Muscle of arm (tissue), 14 donors: ENCODE measurements at places on chromosomes 16 and 17.

GRCh38 chr17:42629411-42630009, 20.0 kb downstream of the TUBG1 start:
- no peak for DNase-seq

GRCh38 chr17:32746698-32747097, 130.2 kb downstream of the MYO1D start:
- no peak for DNase-seq

- DNase-seq = no peak
These were observed 42.1 kb downstream of the GPRC5B start for GRCh38 chr16:19842426-19843157.

DNA sequence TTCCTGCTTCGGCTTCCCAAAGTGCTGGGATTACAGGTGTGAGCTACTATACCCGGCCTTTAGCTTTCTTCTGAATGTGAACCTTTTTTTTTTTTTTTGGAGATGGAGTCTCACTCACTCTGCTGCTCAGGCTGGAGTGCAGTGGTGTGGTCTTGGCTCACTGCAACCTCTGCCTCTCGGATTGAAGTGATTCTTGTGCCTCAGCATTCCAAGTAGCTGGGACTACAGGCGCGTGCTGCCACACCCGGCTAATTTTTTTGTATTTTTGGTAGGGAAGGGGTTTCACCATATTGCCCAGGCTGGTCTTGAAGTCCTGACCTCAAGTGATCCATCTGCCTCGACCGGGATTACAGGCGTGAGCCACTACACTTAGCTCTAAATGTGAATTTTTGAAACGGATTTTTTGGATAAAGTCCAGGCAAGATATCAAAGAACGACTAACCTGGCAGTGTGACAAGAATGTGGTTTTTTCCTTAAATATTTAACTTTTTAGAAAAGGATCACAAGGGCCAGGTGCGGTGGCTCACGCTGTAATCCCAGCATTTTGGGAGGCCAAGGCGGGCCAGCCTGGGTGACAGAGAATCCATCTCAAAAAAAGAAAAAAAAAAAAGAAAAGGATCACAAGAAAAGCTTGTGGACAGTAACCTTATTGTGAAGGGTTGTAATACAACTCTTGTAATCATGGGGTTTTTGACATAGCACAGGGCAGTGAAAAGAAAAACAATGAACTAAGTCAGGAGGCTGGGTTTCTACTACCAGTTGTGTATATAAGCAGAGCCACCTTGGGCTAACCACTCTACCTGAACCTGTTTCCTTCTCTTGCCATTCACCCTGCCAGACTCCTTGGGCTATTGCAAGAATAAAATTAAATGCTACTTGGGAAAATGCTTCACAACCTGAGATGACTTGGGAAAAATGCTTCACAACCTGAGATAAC, 6.2 kb downstream of the BRCA1 start:
- DNase-seq = no peak

DNA sequence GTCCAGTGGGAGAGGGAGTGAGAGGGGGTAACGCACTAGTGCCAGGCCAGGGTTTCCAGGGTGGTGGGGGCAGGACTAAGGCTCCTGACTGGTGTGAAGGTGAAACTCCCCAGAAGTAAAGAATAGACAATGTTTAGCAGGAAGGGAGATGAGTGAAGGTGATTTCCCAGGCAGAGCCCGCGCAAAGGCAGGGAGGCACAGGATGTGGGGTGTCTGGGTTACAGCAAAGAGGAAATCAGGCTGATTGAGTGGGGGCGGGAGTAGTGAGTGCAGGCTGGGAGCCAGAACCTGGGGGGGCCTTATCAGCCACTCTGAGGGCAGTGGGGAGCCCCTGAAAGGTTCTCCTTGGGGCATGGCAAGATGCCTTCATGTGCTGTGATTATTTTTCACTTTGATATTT, 167.5 kb downstream of the UTP18 start:
- DNase-seq = no peak

DNA sequence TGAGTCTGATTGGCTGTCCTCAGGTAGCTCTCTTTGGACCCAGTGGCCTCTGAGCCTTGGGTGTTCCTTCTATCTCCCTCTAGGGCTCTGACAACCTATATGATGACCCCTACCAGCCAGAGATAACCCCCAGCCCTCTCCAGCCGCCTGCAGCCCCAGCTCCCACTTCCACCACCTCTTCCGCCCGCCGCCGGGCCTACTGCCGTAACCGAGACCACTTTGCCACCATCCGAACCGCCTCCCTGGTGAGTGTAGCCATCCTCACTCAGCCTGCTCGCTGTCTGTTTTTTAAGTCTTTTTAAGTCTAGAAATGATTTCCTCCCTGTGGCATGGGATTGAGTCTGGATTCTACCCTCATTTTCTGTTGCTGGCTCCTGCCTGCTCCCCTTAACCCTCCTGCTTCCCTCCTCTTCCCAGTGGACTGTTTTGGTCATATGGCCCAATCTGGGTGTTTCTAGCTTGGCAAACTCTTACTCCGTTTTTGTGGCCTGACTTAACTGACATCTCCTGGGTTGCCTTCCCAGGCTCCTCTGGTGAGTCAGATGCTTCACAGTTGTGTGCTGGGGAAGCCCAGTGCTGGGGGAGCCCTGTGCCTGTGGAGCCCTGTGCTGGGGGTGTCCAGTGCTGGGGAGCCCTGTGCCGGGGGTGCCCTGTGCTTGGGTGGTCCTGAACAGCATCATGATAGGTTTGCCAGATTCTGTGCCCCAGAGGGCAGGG, 9.9 kb downstream of the TAOK2 start:
- DNase-seq = no peak

DNA sequence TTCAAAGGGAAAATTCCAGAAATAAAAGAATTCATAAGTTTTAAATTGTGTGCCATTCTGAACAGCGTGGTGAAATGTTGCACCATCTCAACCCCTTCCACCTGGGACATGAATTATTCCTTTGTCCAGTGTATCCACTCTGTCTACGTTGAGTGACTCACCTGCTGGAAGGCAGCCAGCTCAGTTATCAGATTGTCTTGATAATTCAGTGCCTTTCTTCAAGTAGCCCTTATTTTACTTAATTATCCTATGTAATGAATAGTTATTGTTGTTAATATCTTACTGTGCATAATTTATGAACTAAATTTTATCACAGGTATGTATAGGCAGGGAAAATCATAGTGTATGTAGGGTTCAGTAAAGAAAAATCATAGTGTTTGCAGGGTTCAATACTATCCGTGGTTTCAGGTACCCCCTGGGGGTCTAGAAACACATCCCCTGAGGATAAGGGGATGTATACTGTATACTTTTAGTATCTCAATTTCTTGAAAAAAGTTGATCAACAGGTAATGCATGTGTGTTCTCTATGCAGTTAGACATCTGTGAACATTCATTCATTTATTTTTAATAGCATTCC, 7.7 kb upstream of the PCTP start:
- DNase-seq = no peak

GRCh38 chr17:50926523-50926922, 60.4 kb upstream of the TOB1 start:
- DNase-seq = no peak

GRCh38 chr17:64186171-64187092, 56.5 kb upstream of the ERN1 start:
- DNase-seq = no peak

DNA sequence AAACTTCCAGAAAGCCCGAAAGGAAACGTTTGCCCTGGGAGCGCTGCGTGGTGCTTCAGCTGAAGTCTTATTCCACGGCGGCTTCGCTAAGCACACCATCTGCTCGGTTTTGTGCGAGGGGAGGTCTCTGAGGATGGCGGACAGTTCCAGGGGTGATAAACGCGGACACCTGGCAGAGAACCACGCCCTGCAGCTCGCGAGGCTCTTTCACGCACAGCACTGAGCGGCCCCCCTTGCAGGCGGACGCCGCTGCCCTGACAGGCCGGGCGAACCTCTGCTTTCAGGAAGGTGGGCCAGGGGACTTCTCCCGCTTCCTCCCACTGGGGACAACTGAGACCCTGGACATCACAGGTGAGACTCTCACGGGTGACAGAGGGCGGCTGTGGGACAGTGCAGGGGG, 3.7 kb downstream of the MVD start:
- DNase-seq = no peak

DNA sequence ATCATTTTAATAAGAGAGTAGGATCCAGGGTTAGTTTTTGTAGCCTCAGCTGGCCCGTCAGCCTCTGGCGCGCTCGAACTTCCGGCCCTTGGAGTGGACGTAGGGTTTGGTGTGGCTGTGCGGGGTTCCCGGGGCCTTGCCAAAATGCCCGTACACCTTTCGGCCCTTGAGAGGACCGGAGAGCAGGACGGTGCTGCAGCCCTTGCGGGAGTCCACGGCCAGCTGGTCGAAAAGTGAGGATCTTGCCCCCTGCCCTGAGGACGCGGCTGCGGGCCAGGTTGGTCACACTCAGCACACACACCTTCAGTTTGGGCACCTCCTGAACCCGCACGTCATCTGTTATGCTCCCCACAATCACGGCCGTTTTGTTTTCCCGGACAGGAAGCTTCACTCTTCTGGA, 42.2 kb upstream of the CNTNAP4 start:
- no peak for DNase-seq

- no peak for DNase-seq
These were observed 1.9 kb downstream of the FOXJ1 start for GRCh38 chr17:76138896-76139752.

GRCh38 chr17:27585153-27585681, 45.8 kb upstream of the LGALS9 start:
- no peak for DNase-seq

GRCh38 chr17:80596760-80597608, 52.3 kb downstream of the RPTOR start:
- DNase-seq = no peak

GRCh38 chr16:84105948-84106740, 10.6 kb downstream of the MBTPS1 start:
- no peak for DNase-seq

GRCh38 chr17:602436-602835, 112.2 kb downstream of the VPS53 start:
- DNase-seq = no peak

- DNase-seq = no peak
These were observed 806 bp downstream of the PERCC1 start for GRCh38 chr16:1431497-1432270.

GRCh38 chr16:55151561-55152305, 172.3 kb upstream of the IRX6 start:
- DNase-seq = no peak

GRCh38 chr17:75352079-75352569, 53.4 kb downstream of the GRB2 start:
- DNase-seq = no peak

DNA sequence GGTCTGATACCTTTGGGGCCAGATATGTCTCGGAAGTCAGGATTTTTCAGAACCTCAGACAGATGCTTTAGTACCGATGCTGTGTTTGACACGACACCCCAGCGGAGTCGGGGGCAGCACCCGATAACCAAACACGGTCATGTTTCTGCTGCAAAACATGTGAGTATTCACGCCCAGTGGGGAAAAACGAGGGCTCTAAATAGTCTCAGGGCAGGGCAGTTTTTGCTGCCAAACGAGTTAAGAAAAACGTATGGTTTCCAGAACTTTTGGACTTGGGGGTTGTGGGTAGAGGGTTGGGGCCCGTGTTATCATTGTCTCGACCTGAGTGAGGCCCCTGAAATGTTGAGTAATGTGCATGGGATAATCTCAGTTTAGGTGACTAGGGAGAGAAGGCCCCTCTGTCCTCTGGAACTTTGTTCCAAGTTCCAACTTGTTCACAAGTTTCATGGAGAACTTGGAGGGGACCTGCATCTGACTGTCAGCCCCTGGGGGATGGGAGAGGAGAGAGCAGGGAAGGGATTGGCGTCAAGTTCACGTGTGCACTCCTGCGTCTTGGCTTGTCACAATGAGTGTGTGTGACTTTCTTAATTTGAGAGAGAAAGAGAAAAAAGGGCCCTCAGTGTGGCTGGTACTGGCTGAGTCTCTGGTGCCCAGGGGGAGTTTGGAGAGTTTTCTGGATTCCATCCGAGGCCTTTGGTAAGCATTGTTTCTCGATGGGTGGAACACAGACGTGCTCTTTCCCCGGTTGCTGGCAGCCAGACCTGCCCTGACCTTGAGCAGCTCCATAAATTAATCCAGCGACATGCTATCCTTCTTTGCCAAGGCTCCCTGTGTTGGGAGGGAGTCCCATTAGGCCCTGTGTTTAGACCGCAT, 83.9 kb upstream of the CIBAR2 start:
- no peak for DNase-seq

DNA sequence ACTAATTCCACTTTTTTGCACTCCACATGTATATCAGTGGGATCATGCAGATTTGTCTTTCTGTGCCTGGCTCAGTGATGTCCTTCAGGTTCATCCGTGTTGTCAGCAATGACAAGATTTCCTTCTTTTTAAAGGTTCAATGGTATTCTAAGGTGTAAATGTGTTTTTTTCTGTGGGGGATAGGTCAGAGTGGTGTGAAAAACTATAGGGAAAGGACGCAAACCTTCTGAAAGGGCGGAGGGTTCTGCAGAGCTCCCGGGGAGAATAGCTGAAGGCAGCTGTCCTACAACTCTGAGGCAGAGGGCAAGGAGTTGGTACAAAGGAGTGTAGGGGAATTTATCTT, 21.9 kb upstream of the CSNK1D start:
- DNase-seq = no peak
